ENCODE measurements at places on chromosomes 4 and X.

DNA sequence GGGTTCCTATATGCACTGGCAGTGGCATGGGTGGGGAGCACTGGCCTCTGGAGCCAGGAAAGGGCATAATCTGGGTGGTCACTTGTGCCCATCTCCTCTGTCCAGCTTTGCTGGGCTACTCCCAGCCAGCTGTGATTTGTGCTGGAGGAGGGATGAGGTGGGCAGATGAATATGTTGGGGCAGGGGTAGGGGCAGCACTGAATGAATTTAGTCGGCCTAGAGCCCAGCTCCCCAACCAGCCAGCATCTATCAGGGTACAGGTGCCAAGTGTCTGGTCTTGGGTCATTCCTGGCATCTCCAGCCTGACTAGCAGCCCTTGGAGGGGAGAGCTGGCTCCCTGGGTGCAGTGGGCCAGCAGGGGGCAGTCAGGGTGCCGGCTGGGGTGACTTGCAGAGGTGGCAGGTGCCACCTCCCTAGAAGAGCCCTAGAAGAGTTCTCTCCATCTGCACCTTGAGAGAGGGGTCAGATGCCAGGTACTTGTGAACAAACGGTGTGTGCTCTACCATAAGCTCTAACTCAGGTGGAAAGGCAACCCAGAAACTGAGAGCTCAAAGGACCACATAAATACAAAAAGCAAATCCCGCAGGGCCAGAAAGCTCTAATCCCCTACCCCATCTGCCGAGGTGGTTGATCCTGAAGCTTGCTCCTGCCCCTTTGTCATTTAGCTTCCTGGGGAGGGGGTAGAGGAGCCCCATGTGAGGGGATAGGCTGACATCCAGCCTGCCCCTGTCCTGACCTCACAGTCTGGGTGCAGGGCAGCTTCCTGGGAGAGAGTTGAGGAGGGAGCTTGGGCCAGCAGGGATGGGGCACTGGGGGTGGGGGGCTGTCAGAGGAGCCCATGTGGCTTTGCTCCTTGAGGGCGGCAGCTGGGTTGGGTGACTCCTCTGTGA, 2.2 kb downstream of the SORCS2 start:
- DNase-seq = peak; percentile 22

GRCh38 chrX:129939986-129940385, 34.0 kb downstream of the UTP14A start:
- DNase-seq = no peak

- no peak for DNase-seq
Observed at GRCh38 chr4:26365537-26366150, 44.8 kb downstream of the RBPJ start.

GRCh38 chrX:16604337-16604736, 45.6 kb upstream of the S100G start:
- no peak for DNase-seq

DNA sequence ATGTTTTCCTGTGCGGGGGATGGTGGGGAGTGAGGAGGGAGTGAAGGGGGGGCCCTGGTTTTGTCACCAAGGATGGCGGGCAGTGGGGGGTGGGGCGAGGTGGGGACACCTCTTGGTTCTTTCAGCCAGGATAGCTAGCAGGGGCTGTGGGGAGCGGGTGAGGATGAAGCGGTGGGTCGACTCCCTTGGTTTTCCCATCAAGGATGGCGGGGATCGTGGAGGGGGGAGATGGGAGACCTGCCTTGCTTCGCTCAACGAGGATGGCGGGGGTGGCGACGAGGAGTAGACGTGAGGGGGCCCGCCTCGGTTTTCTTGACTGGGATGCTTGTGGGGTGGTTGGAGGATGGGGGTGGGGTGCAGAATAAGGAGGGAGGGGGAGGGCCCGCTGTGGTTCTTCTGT, 643 bp downstream of the FHL1 start:
- no peak for DNase-seq

DNA sequence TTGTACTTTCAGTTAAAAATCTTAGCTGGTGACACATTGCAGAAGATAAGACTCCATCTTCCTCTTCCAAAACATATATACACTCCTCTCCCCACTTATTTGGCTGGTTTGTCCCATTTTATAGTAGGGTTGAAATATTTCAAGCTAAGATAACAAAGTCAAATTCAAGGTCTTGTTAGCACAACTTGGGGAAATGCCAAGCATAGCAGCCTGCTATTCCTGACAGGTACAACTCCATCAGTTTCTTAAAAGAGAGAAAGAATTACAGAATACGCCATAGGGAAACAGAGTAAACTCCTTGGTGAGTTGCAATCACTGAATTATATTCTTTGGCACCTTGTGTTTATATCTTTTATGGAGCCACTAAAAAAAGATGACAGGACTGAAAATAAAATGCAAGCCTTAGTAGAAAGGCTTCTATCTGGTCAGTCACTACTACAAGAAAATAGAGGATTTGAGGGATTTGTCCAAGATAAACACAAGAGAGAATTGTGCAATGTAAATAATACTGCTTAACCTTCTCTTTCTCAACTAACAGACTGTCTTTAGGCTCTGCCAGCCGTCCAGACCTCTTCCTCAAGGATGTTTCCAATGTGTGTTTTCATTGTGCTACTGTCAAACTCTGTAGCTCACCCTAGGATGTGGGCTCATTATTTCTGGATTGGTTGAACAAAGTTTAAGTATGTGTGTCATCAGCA, 170.3 kb downstream of the VEGFC start:
- no peak for DNase-seq

GRCh38 chr4:138051157-138051556, 191.0 kb downstream of the SLC7A11 start:
- DNase-seq = no peak

DNA sequence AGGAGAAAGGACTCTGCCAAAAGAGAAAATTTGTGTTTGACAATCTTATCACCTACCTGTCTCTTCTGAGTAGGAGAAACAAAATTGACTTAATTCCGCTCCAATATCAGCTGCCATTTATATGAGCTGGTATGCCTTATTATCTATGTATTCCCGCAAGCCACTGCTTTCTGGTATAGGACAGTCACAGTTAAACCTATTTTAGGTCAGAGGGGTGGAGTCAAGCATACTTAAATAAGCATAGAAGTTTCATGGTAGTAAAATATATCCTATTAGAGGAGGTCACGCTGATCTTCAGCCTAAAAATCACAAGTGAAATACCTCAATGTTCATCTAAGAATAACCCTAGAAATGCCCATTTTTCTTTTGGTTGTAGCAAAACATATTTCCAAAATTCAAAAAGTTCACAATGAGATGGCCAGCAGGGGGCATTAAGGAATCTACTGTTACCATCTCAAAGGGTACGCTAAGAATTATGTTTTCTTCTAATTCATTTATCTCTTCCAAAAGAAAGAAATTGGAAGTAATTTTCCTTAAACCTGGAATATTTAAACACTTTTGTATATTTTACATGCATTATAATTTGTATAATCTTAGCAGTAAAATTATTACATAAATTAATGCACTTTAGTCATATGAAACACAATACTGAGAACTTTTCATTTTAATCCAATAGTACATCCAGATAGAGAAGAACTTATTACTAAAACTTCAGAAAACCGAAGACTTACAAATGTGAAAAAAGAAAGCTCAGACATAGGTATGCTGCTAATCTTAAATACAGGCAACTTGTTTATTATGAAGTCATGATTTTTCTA, 10.5 kb downstream of the PPAT start:
- DNase-seq = no peak

All from Caki2 (cell line).